T-helper 17 cell (primary cell): ENCODE measurements at places on chromosomes 7 and 10. TPM values are rescaled to one million over a fixed set of nuclear protein-coding genes. Genes with fewer than 3 reads are reported as not detected.

GRCh38 chr7:112437072-112437471, 13.2 kb upstream of the IFRD1 start:
- H3K36me3 ChIP-seq: peaks cover 6% of the 10 kb centered on the region
- no peaks in the 10 kb centered on the region for H3K4me1 ChIP-seq

- peaks cover 2% of the 10 kb centered on the region for H3K36me3 ChIP-seq
- peaks cover 20% of the 10 kb centered on the region for H3K4me1 ChIP-seq
- H3K4me3 ChIP-seq: peak overlapping the region; percentile 99
- H3K27me3 ChIP-seq: peaks cover 4% of the 10 kb centered on the region
- H3K27ac ChIP-seq: peak overlapping the region; percentile 83
- DNase-seq: peak; percentile 37
These were observed 644 bp downstream of the SORBS1 start for GRCh38 chr10:95560278-95561176.

Gene FKBP14
- 5.1 TPM for total RNA-seq

GRCh38 chr10:132563485-132564248, 26.1 kb downstream of the INPP5A start:
- H3K36me3 ChIP-seq: peaks cover 3% of the 10 kb centered on the region
- DNase-seq: no peak
- H3K4me1 ChIP-seq: peaks cover 29% of the 10 kb centered on the region

DNA sequence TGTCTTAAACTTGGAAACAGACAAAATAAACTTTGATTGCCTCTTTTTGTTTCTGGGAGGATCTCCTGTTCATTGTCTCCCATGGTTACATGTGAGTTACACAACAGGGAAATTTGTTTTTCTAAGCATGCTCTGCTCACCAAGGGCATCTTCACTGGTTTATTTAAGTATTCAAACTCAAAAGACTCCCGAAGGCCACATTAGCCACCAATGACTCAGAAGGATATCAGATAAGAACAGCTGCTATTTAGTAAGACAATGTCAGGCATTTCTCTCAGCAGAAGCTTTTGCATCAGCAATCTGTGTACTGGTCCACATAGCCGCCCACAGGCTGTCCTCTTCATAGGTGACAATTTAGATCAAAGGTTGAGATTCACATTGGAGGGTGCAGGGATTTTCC, 19.3 kb downstream of the OR6B1 start:
- H3K27ac ChIP-seq: no peak overlapping the region
- H3K36me3 ChIP-seq: peaks cover 2% of the 10 kb centered on the region
- DNase-seq: no peak
- no peak overlapping the region for H3K4me3 ChIP-seq

DNA sequence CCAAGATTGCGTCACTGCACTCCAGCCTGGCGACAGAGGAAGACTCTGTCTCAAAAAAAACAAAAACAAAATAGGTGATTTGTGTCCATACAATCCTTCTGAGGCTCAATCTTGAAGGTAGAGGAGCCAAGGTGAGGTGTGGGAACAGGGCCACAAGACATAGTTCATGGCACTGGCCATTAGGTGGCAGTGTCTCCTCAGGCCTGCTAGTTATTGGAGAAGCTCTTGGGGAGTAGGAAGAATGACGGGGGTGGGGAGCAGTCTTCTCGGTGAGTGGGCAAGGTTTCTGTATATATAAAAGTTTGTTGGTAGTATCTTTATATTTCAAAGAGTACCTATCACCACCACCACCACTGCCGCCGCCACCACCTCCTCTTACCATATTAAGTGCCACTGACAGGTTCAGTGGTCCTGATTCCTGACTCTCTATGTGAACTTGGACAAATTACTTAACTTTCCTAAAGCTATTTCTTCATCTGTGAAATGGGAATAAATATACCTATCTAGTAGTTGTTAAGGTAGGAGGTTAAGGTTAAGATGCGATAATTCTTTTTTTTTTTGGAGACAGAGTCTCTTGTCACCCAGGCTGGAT, 24.0 kb downstream of the CCSER2 start:
- peak; percentile 61 for DNase-seq
- no peak overlapping the region for H3K27ac ChIP-seq
- no peaks in the 10 kb centered on the region for H3K27me3 ChIP-seq
- H3K36me3 ChIP-seq: peaks cover 2% of the 10 kb centered on the region

- DNase-seq: no peak
- peak overlapping the region; percentile 46 for H3K27ac ChIP-seq
- no peak overlapping the region for H3K4me3 ChIP-seq
- peaks cover 3% of the 10 kb centered on the region for H3K36me3 ChIP-seq
- no peaks in the 10 kb centered on the region for H3K27me3 ChIP-seq
- peaks cover 37% of the 10 kb centered on the region for H3K4me1 ChIP-seq
These were observed 150.8 kb downstream of the SGMS1 start for GRCh38 chr10:50472914-50473313.

GRCh38 chr7:26618898-26619297, 245.5 kb downstream of the SKAP2 start:
- H3K27me3 ChIP-seq: peaks cover 41% of the 10 kb centered on the region
- no peak overlapping the region for H3K27ac ChIP-seq
- H3K4me1 ChIP-seq: peaks cover 2% of the 10 kb centered on the region

DNA sequence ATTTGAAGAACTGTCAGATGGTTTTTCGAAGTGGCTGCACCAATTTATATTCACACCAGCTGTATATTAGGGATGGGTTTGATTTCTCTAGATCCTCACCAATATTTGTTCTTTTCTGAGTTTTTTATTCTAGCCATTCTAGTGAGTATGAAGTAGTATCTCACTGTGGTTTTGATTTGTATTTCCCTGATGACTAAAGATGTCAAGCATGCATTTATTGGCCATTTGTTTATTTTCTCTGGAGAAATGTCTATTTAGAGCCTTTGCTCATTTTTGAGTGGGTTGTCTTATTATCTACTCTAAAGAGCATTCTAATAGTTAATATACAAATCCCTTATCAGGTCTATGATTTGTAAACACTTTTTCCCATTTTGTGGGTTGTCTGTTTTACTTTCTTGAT, 123.9 kb downstream of the PCLO start:
- H3K4me1 ChIP-seq: no peaks in the 10 kb centered on the region
- no peaks in the 10 kb centered on the region for H3K27me3 ChIP-seq
- no peak overlapping the region for H3K4me3 ChIP-seq
- DNase-seq: no peak

GRCh38 chr10:63323701-63324494, 141.9 kb downstream of the JMJD1C start:
- H3K36me3 ChIP-seq: peaks cover 2% of the 10 kb centered on the region
- no peak for DNase-seq
- H3K4me1 ChIP-seq: peaks cover 3% of the 10 kb centered on the region
- no peak overlapping the region for H3K27ac ChIP-seq

DNA sequence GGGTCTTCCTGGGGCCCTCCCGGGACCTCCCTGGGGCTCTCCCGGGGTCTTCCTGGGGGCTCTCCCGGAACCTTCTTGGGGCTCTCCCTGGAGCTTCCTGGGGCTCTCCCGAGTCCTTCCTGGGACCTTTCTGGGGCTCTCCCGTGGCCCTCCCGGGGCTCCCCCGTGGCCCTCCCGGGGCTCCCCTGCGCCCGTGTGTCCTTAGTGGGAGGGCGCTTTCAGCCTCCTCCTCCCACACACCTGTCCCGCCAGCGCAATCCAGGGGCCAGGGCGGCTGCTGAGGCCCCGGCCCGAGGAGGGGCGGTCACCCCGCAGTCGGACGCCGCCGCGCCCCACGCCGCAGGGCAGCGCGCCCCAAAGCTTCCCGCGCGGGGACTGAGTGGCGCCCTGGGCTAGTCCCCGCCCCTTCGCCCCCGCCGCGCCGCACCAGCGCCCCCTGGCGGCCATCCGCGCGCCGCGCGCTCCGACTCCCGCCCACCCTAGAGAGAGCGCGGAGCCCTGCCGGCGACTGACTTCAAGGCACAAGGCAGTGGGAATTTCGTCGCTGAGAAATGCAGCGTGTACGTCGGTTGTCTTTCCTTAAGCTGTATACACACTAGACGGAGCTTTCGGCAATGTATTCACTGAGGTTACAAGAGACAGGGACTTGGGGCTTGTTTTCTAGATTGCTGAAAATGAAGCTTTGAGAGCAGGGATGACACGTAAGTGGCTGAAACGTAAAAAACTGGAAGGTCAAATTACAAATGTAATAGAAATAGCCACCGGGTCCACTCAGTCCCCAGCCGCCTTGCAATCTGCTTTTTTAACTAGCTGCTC, 47.1 kb downstream of the INSIG1 start:
- H3K4me1 ChIP-seq: peaks cover 7% of the 10 kb centered on the region
- H3K27ac ChIP-seq: no peak overlapping the region
- peak overlapping the region; percentile 61 for H3K4me3 ChIP-seq
- DNase-seq: peak; percentile 88

Gene FAM204A
- 62.0 TPM for total RNA-seq
